ENCODE measurements at places on chromosomes 3 and 15. TPM values are rescaled to one million over a fixed set of nuclear protein-coding genes. Genes with fewer than 3 reads are reported as not detected.

ZNF80 gene
- not detected for total RNA-seq

LEO1 gene
- 15.6 TPM for total RNA-seq

PLA1A gene
- total RNA-seq = under 0.01 TPM

ATP10A gene
- 32.9 TPM for total RNA-seq

KLF15 gene
- 4.4 TPM for total RNA-seq

EXD1 gene
- not detected for total RNA-seq

GUCA1C gene
- total RNA-seq = not detected

IMPG2 gene
- 0.36 TPM for total RNA-seq

HIGD2B gene
- not detected for total RNA-seq

CEP19 gene
- total RNA-seq = 3.6 TPM

LRRC49 gene
- 18.1 TPM for total RNA-seq

SLCO2A1 gene
- 0.36 TPM for total RNA-seq

DLEC1 gene
- 0.29 TPM for total RNA-seq

TERC gene
- total RNA-seq = 144 TPM

C3orf20 gene
- total RNA-seq = under 0.01 TPM

GRCh38 chr3:101340591-101340990 is 20.2 kb upstream of the IMPG2 start:
- DNase-seq = peak; percentile 27

GRCh38 chr15:66001717-66002426 is 132.6 kb downstream of the RAB11A start:
- DNase-seq = no peak

DNA sequence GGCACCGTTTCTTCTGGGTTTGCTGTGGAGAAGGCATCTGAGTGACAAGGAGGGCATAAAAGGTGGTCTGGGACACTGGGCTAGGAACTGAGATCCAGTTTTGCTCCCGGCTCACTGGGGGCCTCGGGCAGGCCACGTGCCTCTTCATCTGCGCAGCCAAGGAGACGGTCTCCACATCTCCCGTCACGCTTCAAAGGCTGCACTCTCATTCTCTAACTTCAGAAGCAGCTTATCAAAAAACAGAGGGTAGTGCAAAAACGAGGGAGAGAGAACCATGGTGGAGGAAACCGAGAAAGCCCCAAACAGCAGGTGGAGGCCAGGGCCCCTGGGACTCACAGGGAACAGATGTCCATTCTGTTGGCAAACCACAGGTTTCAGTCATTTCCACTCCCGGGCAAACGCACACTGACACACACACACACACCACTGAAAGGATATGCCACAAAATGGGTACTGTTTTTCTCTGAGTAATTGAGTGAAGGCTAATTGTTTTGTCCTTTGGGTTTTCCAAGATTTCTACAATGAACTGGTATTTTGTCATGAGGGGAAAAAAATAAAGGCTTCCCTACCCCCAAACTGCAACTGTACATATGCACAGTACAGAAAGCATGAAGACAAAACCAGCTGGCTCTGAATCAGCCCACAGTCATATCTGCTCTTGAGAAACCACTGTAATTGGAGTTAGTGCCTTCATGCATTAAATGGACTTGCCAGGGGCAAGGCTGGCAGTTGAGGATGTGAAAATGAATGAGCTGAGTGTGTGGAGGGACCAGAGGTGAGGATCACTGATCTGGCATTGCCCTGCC is 71.9 kb downstream of the MGLL start:
- peak; percentile 91 for DNase-seq

- no peak for DNase-seq
Observed at GRCh38 chr3:34995796-34996430, 643.4 kb upstream of the ARPP21 start.

- DNase-seq = peak; percentile 51
Observed at GRCh38 chr15:68479870-68480269, 47.9 kb upstream of the ITGA11 start.

- no peak for DNase-seq
Observed at GRCh38 chr3:141963301-141963700, 86.9 kb downstream of the ATP1B3 start.

DNA sequence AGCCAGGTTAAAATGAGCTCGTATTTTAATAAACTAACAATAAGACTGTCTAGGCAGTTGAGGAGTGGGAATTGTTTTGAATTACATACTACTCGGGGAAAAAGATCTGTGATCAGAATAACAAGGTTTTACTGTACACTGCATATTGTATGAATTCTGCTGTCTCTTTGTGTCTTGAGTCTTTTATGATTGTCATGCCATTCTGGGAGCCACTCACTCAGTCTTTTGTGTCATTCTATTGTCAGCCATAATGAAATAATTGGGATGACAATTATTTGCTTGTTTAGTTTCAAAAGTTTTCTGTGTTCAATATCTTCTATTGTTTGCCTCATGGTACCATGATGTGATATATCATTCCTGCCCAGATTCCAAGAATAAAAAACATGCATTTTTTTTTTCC is 339.6 kb upstream of the TBL1XR1 start:
- DNase-seq = no peak

DNA sequence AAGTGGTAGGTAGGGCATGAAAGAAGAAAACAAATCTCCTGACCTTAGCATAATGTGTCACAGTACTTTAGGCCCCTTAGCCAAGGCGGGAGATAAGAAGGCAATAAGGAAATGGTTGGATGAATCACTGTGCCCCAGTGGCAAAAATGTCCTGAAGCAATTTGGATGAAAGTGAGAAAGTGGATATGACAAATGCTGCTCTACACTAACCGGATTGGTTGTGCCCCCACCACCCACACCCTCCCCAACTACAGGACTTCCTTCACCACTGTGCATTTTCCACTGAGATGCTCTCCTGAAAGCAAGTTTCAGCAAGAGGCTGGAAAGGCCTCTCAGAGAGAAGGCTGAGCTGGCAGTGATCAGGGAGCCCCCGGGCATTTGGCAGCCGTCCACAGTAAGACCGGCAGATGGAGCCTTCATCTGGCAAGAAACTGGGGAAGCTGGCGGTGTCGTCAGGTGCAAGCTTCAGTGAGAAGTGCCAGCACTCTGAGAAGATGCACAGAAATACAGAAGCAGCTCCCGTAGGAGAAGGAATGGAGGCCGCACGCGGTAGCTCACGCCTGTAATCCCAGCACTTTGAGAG is 63.8 kb downstream of the ATP1B3 start:
- peak; percentile 93 for DNase-seq

GRCh38 chr3:78004571-78004970 is 964.7 kb downstream of the ROBO2 start:
- DNase-seq = no peak

DNA sequence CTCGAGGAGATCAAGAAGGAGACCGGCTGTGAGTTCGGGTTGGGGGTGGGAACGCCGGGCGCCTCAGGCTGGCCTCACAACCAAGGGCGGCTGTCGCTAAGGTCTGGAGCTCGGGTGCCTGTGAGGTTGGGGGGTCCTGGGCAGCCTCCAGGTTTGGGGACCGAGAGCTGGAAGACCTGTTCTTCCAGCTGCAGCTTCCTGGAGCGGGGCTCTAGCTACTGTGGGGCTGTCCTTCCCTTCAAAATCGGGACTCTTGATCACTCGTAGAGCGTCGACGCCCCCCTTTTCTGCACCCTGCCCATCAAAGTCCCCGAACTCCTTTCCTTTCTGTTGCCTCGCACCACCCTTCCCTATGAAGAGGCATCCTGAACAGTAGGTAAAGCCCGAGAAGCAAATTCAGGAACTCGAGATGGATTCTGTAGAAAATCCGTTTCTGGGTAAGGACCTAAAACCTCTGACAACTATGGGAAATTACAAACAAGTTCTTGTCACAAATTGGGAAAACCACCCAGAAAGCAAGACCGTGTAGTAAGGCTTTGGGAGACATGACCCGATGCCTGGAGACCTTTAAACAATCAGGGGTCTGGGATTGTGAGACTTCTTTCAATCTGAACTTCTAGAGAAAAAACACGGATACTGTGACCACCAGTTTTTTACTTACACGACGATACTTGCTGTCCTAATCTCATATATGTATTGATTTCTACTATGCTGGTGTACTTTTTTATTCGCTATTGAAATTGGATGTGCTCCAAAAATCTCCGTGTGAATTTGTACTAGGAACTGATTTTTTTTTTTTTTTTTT is 556 bp downstream of the CHP1 start:
- DNase-seq = peak; percentile 78

- DNase-seq = no peak
Observed at GRCh38 chr15:66912001-66912400, 153.4 kb upstream of the SMAD3 start.

- DNase-seq = peak; percentile 93
Observed at GRCh38 chr3:129413687-129414506, 14.5 kb downstream of the EFCAB12 start.

- DNase-seq = no peak
Observed at GRCh38 chr15:101213147-101213546, 38.7 kb downstream of the CHSY1 start.

DNA sequence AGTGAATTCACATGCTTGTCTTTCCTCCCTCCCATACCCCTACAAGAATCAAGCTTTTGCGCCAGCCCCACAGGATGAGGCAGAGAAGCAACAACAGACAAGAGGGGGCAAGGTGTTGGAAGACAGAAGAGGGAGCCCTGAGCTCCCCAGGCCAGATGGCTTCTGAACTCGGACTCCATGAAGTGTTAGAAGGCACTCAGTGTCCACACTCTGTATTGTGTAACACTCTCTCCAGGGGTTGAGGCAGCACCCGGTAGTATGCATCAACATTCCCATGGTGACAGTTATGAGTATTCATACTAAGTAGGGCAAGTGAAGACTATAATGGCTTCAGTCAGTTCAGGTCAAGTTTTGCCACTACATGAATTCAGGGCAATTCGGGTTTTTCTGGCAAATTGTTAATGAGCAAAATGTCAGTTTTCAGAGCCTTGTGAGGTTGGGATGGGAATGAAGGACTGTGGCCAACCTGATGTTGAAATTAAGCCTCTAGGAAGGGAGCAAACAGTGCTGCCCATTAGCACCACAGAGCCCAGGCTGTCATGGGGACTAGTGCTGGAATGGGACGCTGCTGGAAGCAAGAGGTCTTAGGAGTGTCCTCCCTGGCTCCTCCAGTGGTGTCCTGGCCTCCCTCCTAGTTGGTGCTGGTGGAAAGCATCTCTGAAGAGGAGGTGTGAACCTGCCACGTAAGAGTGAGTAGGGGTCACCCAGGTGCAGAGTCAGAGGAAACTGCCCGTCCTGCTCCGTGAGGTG is 79.4 kb downstream of the KLF15 start:
- no peak for DNase-seq

DNA sequence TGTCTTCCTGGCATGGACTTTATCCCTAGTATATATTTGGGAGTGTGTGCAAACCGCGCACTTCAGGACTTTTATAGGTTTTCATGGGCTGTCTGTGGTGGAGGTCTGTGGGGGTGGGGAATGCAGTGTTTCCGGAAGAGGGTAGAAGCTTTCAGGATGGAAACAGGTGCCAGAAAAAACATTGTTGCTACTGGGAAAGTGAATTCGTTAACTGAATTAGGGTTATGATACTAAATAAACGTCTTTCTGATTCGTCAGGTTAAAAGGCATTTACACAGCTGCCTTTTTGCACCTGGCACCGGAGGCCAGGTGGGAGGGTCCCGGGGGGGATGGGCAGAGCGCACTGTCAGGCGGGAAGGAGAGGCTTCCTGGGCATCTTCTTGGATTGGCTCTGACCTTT is 62.1 kb downstream of the SLCO3A1 start:
- DNase-seq = peak; percentile 83

DNA sequence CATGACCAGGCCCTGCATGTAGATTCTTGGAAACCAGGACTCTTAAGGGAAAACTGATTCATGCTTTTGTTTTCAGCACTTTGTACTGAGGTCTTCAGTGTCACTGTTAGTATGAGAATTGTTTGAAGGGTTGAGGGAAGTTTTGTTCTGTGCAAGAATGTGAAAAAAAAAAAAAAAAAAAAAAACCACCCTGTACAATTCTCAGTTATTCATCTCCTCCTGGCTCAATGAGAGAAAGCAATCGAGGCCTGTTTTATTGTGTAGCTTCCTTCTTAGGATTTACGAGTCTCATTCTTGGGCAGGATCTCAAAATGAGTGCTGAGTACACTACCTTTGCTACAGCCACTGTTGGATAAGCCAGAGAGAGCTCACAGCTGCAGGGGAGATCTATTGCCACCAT is 469.5 kb downstream of the CNTN4 start:
- DNase-seq = no peak

DNA sequence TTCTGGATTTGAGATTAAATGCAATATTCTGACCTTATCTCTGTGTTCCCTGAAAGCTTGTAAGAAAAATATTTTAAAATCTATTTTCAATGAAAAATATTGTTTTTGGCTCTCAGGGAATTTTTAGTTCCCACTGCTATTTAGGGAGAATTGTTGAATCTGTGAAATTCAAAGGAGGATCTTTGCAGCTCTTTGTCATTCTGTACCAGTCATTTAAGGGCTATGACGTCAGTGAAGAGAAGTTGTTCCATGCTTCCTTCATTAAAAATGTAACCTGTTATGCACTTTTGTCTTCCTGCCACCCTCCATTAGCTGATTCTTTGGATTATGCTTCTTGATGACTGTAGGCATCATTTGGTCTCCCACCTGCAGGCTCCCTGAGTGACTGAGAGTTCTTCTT is 427.8 kb upstream of the C2CD4B start:
- DNase-seq = no peak

DNA sequence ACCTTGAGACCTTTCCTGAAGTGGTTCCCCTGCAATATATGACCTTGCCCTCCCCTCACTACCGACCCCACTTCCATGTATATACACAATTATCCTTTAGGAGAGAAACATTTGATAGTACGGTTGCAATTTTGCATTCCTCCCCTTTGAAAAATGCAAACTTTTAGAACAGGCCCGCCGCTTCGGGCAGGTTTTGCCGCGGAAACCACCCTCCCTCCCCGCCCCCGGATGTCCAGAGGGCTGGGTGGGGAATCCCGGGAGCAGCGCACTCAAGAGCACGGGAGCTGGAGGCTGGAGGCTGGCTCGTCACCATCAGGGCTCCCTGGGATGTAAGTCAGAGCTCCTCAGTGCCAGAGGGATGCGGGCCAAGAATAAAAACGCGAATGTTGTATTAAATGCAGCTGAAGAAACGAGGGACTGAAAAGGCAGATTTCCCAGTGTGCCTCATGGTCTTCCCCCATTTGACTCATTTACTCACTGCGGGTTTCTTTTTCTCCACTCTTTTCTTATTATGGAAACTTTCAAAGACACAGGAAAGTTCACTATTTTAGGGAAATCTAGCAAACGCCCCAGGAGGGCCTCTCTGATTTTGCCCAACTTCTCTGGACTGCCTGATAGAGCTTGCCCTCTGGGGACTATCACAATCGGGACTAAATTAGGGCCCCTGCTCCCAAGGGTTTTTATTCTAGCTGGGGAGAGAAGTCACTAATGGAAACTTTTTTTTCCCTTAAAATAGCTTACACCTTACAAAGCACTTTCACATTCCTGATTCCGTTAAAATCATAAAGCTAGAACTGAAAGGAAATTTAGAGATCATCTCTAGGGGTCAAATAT is 2.9 kb upstream of the USP3 start:
- peak; percentile 91 for DNase-seq

- DNase-seq = peak; percentile 95
Observed at GRCh38 chr15:57537072-57537471, 54.6 kb upstream of the MYZAP start.

DNA sequence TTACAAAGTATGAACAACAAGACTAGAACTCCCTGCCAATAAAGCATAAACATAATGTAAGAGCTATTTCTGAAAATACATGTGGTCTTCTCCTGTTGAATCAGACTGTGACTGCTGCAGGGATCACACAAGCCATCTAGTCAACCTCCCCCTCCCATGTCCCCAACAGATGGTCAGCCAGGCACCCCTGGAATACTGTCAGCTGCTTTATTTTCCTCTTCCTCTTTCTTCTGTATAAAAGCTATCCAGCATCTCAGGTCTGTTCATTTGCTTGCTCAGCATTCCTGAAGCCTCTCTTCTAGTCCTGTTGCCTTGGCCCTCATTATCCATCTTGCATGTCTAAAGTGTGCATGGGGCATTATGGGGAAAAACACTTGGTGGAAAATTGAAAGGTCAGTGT is 6.5 kb upstream of the MINDY4B start:
- DNase-seq = no peak
